ENCODE measurements at places on chromosomes 12 and 14.

DNA sequence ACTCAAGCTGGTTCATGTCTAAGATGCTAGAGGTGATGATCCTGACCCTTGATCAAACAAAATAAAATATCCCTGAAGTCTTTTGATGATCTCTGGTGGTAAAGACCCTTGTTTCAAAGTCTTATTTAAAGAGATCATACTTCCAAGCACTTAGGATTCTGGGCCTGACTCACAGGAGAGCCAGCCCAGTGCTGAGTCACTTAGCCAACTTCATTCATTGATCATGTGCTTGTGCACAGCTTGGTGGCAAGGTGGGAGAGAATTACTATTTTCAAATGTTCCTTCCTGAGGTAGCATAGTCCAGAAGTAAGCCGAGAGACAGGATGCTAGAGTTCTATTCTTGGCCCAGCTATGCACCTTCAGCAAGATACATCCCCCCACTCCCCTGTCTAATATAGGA, 40.6 kb downstream of the SCN8A start:
- no peak for DNase-seq

DNA sequence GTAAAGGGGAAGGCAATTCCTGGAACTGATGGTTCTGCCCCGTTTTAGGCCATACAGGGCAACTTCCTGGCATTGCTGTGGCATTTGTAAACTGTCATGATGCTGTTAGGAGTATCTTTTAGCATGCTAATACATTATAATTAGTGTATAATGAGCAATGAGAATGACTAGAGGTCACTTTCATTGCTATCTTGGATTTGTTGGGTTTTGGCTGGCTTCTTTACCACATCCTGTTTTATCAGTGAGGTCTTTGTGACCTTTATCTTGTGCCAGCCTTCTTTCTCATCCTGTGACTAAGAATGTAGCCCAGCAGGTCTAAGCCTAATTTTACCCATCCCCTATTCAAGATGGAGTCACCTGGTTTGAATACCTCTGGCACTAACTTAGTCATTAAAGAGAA, 51.2 kb downstream of the TESPA1 start:
- no peak for DNase-seq

GRCh38 chr14:104967386-104968152, 10.6 kb downstream of the AHNAK2 start:
- DNase-seq: no peak

GRCh38 chr12:94110258-94110657, 38.1 kb upstream of the PLXNC1 start:
- no peak for DNase-seq

DNA sequence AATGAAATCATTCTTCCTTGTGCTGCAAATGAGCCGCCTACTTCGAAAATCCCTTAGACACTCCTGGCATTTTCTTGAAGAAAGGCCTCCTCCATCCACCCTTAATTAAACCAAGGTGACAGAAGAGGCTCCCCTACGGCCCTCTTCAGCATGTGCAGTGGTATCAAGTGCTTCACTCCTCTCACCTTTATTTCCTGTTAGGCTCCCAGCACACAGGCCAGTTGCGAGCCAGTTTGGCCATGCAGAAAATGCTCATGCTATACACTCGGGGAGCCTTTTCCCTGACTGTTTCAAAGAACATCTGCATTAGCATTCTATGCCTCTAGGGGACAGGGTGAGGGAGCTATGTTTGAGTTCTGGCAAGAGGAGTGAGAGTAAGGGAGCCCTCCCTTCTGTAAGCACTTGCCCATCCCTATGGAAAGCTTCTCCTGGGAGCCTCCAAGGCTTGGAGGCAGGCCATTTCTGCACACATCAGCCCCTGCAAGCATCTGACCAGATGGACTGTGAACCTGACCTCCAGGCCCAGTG, 291.5 kb downstream of the RPS29 start:
- no peak for DNase-seq

- no peak for DNase-seq
Measured at GRCh38 chr12:92459850-92460249, 242.9 kb upstream of the PLEKHG7 start.

- peak; percentile 63 for DNase-seq
Measured at GRCh38 chr12:51591016-51591901, at the start of gene SCN8A. SCN8A (plus strand) TSS chr12:51591233; CDS start chr12:51662818, 71,585 bp downstream.

DNA sequence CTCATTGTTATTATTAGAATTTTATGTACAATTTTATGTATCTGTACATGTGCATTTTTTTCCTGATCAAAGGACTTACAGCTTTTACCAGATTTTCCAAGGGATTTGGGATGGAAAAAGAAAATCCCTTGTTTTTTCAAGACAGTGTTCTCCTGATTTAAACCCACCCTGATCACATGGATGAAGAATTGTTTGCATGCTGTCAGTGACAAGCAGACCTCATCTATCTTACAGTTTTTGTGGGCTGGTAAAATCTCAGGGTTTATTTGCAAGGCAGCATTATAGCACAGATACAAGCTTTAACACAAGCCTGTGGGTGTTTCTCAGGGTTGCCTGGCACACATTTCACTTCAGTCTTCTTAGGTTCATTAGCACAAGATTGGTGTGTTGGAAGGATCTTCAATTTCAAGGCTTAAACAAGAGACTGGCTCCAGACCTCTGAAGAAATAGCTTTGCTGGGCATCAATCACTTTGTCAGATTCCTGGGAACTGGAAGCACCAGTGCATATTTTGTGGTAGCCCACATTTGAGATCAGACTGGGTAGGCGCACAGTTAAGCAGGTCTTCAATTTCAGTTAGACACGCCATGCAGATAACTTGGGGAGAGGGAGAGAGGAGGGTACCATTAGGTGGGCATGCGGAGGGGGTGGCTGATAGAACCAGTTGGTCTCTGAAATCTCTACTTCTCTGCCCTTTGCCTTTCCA, 118.0 kb downstream of the TBX5 start:
- no peak for DNase-seq

DNA sequence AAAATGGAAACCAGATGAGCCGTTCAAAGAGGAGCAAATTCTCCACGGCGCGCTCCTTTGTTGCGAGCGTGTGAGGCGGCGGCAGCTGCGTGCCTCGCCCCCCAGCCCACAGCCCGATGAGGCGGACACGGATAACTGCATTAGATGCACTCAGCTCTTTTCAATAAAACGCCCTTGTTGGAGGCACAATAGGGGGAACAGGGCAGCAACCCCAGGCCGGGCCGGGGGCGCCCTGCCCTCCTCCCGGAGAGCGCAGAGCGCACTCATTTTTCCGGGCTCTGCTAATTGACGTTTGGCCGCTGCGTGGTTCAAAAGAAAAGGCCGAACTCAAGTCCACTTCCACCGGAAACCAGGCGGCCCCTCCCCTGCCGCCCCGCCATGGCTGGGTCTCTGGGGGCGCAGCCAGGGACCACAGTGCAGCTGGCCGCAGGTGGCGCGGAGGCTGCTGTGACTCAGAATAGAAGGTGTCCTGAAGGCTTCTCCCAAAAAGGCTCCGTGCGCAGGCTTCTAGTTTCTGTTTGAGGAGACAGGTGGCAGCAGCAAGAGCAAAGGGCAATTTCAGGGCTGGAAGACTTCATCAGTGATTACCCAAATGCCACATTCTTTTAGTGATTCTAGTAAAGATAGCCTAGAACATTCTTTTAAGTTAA, 29.0 kb upstream of the SMOC1 start:
- no peak for DNase-seq

GRCh38 chr14:69055999-69056788, 77.1 kb upstream of the ACTN1 start:
- no peak for DNase-seq

DNA sequence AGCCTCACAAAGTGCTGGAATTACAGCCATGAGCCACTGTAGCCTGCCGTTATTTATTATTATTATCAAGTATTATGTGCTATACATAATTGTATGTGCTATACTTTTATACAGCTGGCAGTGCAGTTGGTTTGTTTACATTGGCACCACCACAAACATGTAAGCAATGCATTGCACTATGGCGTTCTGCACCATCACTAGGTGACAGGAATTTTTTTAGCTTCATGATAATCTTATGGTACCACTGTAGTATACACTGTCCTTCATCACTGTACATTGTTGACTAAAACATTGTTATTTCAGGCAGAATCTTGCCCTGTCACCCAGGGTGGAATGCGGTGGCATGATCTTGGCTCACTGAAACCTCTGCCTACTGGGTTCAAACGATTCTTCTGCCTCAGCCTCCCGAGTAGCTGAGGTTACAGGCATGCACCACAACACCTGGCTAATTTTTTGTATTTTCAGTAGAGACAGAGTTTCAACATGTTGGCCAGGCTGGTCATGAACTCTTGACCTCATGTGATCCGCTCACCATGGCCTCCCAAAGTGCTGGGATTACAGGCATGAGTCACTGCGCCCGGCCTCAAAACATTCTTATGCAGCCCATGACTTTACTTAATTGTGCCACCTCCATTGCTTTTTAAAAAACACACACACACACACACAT, 17.1 kb downstream of the MRPL42 start:
- DNase-seq: no peak

DNA sequence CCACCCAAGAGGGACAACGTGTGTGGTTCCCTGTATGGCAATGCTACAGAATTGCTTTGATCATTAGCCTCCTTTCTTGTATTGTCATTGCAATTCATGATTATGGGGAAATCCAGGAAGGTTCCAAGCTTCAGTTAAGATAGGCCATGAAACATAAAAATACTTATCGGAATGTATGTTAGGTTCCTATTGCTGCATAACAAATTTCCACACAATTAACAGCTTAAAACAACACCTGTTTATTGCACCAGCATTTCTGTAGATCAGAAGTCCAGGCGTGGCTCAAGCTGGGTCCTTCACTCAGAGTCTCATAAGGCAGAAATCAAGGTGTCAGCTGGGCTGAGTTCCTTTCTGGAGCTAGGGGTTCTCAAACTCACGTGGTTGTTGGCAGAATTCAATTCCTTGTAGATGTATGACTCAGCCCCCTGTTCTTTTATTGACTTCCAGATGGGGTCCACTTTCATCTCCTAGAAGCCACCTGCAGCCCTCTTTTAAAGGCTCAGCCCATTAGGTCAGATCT, 365.6 kb upstream of the TMPO start:
- DNase-seq: no peak

DNA sequence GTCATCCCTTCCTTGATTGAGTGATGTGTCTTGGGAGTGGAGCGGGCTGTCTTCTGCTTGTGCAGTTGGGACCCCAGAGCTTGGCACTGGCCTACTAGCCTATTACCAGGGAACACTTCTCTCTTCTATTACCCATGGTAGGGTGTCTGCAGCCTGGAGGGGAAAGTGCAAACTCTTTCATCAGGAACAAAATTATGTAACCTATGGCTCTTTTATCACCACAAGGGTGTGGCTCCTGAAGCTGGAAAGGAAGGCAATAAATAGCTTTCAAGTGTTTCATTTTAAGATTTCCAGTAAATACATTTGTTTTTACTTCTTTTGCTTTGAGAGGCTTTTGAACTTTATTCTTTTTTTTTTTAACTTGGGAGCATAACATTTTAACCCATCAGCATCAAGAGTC, 349.7 kb upstream of the FAR2 start:
- no peak for DNase-seq

- no peak for DNase-seq
Measured at GRCh38 chr12:20434996-20435395, 66.7 kb downstream of the PDE3A start.

- DNase-seq: no peak
Measured at GRCh38 chr12:65411171-65411570, 132.7 kb downstream of the MSRB3 start.

DNA sequence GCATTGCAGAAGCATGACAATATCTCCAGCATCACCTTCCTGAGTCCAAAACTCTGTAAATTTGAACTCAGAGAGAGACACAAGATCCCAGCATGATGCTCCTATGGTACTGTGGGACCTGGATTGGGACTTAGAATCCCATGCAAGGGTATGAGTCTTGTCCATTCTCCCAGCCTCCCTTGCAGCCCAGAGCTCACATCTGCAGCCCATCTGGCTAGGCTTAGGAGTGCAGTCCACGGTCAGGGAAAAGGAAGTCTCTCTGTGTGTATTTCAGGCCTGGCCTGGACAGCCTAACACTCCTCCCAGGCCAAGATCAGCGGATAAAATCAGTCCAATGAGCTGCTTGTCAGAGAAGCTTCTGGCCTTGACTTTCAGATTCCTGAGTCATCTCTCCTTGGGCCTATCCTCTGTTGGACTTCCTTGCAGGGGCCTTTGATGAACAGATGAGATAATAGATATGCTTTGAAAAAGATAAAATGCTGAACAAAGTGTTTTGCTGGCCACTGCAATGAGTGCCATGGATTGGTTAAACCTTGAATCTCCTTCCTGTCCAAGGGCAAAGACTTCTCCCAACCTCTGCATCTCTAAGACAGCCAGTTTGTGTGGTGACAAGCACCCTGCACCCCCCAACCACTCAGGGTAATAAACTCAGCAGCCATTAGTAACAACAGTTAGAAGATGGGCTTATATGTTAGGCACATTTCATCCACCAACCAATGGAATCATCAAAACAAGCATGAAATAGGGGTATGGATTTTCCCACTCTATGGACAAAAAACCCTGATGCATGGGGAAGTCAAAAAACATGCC, 412.8 kb upstream of the TBX3 start:
- DNase-seq: no peak

DNA sequence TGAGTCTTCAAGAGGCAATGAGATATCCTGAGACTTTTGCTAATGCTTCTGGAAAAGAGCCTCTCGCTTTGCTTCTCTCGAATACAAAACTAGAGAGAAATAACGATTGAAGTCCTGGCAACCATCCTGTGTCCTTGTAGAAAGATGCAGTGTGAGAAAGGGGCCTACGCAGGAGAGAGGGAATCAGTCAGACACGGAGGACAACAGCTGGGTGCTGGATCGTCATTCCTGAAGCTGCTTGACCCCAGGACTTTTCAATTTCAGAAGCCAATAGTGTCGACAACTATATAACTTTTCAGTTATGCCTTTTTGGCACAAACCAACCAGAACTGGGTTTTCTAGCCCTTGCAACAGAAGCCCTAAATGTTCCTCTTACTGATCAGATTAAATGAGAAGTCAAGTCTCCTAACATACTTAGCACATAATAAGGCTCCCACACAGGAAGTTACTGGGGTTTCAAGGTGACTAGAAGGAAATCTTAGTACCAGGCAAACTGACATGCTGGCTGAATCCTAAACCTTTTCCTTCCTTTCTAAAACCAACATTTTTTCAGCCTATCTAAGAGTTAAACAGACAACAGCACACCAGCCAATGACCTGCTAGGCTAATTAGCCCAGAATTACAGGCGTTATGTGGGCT, 755.6 kb downstream of the MED13L start:
- DNase-seq: no peak

DNA sequence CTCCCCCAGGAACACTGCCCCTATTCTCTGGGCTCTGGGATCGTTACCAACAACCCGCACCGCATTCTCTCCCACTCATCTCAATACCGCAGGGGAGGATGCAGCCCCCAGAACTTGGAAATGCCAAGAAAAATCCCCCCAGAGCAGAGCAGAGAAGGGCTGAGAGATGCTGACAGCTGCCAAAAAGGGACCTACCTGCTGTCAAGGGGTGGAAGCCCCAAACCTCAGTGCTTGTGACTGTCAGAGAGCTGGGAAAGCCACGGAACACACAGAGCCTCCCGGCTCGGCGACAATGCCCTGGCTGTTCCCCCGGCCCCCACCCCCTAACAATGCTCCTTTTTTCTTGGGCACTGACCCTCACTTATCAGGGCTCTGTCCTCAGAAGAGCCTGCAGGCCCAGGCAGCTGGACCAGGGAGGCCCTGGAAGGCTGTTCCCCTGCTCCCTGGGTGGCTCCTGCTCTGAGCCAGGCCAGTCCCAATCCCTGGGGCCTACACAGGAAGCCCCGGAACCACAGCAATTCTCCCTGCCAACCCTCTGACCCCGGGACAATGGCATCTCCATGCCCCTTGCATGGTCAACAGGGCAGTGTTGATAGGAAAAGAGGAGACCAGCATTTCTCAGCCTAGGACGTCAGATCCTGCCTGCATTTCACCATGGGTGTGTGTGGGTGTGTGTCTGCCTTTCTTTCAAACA, 78.9 kb downstream of the ITPK1 start:
- no peak for DNase-seq
